ENCODE measurements at places on chromosomes 16 and 17.
A peak's percentile ranks its signal among the peaks of the same experiment; 100 is the strongest.

- no peak for DNase-seq
Observed at GRCh38 chr17:43169561-43170139, 1.4 kb upstream of the NBR1 start.

GRCh38 chr16:65202461-65202860 lies 80.6 kb upstream of the CDH11 start:
- DNase-seq = no peak

DNA sequence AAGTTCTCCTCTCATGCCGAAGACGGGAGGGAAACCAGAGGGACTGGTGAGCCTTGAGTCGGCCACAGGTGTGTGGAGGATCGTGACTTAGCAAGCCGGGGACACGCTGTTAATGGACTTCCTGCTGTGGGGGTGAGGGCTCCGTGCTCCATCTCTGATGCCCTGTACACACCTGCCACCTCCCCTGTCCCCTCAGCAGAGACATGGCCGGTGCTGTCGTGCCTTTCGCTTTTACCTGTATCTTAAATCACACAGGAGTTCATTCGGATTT lies 75.9 kb upstream of the ZNF750 start:
- DNase-seq = no peak

GRCh38 chr17:14922411-14922810 lies 342.7 kb downstream of the PMP22 start:
- DNase-seq = no peak

DNA sequence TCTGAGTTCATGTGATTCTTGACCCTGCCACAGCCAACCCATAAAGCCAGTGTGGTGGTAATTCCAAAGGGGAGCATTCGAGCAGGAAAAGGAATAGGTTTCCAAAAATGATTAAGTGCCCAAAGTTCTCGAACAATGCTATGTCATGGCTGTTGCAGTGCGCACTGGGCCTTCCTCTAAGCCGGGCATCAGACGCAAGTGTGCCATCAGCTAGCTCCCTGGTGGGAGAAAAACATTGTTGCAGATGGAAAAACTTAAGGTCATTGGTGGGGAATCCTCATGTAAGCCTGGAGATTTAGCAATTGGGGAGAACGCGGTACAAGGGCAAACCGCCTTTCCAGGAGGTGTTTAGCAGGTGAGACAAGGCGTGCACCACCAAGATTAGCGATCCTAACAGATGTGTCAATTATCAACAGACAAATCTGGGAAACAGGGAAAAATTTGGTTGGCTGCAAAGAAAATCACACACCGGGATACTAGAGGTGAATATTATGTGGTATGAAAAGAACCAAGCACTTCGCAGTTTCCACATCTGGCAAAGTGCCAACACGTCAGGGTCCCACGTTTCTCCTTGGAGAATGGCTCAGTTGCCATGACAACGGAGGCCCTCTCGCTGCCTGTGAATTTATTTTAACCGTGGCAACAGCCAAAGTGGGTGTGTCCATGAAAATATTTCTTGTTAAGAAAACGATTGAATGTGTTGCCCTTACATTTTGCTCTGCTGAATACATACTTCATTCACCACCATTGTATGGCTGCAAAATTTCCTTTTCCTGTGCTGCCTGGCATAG lies 118.5 kb upstream of the CACNG5 start:
- no peak for DNase-seq

DNA sequence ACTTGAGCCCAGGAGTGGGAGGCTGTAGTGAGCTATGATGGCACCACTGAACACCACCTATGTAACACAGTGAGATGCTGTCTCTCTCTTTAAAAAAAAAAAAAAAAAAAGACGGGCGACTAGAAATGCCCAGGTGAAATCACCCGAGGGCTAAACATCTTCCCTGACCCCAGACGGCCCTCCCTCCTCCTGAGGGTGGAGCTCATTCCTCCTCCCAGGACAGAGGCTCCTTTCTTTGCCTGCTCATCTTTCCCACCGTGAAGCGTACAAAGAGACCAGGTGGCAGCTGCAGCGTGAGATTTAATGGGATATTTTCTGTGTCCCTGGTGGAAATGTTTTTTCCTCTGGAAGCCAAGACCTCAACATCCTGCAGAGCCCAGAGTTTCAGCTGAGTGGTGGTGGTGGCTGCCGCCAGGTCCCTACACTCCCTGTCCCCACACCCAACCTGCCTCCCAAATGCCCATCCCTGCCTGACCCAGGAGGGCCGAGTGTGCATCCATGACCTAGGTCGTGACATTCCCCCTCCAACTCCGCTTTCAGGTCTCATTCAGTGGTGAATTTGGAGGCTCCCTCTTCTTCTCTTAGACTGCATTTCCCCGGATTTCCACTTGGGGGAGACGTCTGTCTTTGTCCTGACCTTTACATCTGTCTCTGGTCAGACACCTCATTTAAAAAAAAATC lies 14.4 kb upstream of the GPRC5B start:
- DNase-seq = peak; percentile 13

DNA sequence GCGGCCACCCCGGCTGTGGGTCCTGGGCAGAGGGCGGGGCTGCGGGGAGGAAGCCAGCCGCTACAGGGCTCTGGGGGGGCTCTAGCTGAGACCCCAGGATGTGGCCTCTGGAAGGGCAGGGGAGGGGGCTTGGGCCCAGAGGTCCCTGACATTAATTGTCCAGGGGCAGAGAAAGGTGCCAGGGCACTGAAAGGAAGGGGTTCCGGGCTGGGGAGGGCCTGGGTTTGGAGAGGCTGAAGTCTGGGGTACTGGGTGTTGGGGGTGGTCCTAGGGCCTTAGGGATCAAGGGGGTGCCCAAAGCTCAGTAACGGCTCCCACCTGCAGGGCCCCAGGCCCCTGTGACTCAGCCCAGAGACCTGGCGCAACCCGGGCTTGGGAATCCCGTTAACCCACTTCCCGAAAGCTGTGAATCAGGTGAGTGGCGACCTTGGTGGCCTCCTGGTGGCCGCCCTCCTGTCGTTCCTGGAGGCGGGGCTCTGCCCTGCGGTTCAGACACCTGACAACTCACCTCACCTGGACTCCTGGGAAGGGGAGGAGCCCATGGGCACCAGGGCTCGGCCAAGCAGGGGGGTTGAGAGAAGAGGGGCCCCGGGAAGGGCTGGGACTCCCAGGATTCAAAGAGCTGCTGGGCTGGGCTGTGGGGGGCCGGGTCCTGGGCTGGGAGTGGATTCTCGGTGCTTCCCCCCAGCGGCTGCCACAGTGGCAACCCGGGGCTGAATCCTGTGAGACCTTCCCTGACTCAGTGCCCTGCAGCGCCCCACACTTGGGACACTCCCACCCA lies 465 bp upstream of the PRSS22 start:
- DNase-seq = no peak

DNA sequence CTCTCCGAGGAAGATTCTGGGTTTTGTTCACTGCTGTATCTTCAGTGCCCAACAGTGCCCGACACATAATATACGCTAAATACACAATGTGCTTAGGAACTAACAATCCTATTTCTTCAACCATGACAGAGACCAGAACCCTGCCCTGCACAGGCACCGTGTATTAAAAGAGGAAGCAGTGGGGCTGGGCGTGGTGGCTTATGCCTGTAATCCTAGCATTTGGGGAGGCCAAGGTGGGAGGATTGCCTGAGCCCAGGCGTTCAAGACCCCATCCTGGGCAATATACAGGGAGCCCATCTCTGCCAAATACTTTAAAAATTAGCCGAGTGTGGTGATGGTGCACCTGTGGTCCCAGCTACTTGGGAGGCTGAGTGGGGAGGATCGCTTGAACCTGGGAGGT lies 19.3 kb downstream of the ARL2BP start:
- DNase-seq = no peak

- DNase-seq = no peak
Observed at GRCh38 chr17:33012522-33013033, 20.9 kb downstream of the SPACA3 start.

DNA sequence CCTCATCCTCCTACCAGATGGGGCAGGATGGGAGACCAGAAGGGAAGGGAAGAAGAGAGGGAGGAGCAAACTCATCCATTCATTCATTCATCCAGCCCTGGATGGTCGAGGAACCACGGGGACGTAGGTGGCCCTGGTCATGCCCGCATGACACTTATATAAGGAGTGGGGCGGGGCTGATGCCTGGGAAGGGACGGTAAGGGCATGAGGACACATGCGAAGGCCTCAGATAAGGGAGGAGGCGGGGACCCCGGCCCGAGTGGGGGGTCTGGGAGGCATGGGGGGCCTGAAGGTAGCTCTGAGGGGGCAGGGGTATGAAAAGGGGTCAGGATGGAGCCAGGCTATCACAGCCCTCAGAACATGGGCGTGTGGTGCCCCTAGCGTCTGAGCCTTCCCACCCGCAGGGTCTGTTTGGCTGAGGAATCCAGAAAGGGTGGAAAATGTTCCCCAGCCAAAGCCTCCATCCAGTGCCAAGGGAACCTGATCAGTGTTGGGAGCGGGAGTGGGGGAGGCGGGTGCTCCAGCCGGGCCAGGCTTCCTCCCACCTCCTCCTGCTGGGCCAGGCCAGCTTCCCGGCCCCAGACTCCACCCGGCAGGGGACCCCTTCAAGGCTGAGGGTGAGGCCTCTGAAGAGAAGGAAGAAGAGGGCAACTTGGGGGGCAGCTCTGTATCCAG lies 17.6 kb upstream of the CD79B start:
- DNase-seq = no peak

DNA sequence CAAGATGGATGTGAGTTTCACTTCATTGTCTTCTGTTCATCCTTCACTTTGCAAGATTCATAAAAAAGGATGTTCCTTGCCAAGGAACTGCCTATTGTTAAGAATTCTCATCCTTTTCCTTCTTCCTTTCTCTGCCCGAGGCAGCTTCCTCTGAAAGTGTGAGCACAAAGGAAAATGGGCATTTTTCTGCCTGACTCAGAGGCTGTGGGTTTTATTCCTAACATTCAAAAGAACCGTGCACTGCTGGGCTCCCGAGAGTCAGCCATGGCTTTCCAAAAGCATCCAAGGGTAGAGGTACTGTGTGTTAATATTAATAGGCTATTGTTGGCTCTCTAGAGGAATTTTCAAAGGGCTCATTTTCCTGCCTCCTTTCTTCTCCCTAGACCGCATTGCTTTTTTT lies 289.4 kb downstream of the ABCC12 start:
- DNase-seq = no peak

DNA sequence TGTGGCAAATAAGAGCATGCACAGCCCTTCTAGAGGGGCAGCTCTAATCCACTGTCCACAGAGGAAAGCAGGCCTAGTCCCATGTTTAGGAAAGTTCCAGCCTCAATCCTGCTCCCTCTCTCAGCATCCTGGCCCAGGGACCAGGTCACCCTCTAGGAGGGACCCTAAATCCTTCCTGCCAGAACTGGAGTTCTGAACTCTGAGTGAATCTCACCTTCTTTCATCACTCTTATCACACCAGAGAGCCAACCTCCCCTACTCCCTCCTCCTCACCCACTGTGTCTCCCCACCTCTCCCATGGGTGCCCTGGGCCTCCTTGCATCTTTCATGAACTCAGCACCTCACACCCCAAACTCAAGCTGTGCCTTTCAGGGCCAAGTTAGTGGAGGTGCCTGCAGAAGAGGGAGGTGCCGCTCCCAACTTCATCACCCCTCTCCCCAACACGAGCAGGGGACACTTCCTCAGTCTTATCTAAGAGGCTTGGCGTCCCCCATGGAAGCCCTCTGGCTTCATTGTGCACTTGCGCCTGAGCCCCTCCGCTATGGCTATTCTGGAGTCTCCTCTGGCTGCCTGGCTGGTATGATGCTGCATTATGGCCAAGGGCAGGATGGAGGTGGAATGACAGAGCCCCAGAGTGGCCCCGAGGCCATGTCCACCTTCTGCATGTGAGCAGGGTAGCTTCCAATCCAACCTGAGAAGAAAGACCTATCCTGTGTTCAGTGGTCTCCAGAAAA lies 31.7 kb downstream of the PIK3R6 start:
- no peak for DNase-seq

- DNase-seq = no peak
Observed at GRCh38 chr16:90044111-90044551, 24.9 kb upstream of the DBNDD1 start.

- DNase-seq = no peak
Observed at GRCh38 chr17:59425085-59425931, 93.9 kb downstream of the YPEL2 start.

Measured in stimulated activated naive CD4-positive, alpha-beta T cell treated with Interleukin-2 at 50 U/mL for 16 hours (primary cell).